ENCODE measurements at places on chromosomes 13 and 19.

DNA sequence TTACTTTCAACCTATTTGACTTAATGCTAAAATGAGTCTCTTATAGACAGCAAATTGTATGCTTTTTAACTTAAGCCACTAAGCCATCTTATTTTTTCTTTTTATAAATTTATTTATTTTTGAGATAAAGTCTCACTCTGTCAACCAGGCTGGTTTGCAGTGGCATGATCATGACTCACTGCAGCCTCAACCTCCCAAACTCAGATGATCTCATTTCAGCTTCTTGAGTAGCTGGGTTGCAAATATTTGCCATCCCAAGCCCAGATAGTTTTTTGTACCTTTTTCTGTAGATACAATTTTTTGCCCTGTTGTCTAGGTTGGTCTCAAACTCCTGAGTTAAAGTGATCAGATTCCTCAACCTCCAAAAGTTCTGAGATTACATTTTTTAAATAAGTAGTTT lies 27.1 kb downstream of the ZNF714 start:
- DNase-seq = no peak

DNA sequence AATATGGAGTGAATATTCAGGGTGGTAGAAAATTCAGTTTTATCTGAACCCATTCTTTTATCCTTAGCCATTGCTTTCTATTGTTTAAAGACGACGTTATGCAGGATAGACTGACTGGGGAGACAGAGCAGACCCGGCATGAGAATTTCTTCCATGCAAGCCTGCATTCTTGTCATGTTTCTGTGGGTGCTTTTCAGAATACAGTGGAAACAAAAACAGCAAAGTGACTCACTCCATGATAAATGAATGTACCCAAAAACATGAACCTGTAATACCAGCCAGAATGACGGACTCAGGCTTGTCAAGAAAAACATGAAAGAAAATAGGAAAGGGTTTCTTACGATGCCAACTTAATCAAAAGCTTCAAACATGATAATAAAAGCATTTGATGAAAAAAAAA lies 924.0 kb downstream of the EFNB2 start:
- no peak for DNase-seq

GRCh38 chr13:29427937-29428309 lies 167.6 kb downstream of the SLC7A1 start:
- no peak for DNase-seq

DNA sequence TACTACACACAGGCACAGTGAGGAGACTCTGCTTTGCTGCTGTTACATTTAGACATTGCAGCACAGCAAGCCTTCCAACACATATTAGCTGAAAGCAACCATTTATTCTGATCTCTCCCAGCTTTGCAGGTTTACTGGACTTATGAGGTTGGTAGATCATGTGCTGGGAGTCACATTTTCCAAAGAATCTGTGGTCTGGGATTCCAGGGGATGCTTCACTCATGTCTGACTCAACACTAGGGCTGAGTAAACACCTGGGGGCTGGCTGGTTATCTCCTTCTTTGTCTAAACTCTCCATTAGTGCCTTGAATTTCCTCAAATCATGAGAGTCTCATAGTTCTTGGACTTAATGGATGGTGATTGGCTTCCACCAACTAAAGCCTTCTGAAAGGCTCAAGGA lies 5.4 kb upstream of the LGALS13 start:
- no peak for DNase-seq

- DNase-seq = peak; percentile 86
Observed at GRCh38 chr19:664913-665443, 2.0 kb upstream of the RNF126 start.

Measured in dorsolateral prefrontal cortex (tissue), 122 donors.